SW 1271 (cell line): ENCODE measurements at places on chromosomes 3 and 15.

GRCh38 chr3:66158933-66159683 is 61.7 kb upstream of the SLC25A26 start:
- no peak for DNase-seq

GRCh38 chr3:70531063-70531657 is 218.7 kb upstream of the MDFIC2 start:
- DNase-seq = peak; percentile 8

GRCh38 chr3:66121318-66121717 is 82.6 kb upstream of the MAGI1 start:
- DNase-seq = no peak

DNA sequence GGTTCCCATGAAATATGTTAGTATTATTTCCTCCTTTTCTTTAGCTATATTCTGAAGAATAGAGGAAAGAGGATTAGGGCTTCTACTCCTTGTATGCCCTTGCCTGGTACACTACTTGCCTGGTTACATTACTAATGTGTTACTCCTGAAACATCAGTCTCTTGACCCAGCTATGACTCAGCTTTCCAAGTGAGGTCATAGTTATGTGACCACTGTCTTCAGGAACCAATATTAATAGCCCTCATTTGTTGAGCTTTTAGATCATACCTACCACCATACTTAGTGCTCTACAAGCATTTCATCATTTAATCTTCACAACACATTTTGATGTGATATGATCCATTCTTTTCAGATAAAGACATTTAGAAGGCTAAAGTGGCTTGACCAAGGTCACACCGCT is 60.3 kb downstream of the CMSS1 start:
- DNase-seq = no peak

DNA sequence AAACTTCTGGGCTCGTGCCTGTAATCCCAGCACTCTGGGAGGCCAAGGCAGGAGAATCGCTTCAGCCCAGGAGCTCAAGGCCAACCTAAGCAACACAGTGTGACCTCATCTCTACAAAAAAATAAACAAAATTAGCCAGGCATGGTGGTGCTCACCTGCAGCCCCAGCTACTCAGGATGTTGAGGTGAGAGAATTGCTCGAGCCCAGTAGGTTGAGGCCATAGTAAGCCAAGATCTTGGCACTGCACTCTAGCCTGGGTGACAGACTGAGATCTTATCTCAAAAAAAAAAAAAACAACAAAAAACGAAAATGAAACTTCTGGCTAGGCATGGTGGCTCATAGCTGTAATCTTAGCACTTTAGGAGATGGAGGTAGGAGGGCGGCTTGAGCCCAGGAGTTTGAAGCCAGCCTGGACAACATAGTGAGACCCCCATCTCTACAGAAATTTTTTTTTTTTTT is 53.7 kb downstream of the PIK3CB start:
- DNase-seq = no peak
